HFFc6 (cell line): ENCODE measurements at places on chromosomes 7 and 10.

- DNase-seq, result no peak
Observed at GRCh38 chr7:158142657-158143056, 445.0 kb downstream of the PTPRN2 start.

GRCh38 chr7:102313997-102314780 is 27.5 kb downstream of the SH2B2 start:
- no peak for DNase-seq

GRCh38 chr7:96322373-96322695 is 436 bp upstream of the SLC25A13 start:
- no peak for DNase-seq

DNA sequence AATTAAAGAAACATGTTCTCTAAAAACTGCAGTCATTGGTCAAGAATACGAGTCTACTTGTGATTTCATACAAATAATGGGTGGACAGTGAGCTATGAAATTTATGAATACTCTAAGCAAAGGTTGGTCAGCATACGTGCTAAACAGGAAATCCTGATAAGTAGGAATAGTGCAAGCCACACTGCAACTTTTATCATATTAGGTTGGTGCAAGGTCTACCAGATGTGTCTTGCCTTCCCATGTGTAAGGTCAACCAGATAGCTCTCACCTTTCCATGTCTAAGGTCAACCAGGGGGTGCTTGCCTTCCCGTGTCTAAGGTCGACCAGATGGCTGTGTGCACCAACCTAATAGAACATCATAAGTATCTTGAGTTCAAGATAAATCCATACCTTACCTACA is 2.0 kb upstream of the ITGB1 start:
- no peak for DNase-seq

DNA sequence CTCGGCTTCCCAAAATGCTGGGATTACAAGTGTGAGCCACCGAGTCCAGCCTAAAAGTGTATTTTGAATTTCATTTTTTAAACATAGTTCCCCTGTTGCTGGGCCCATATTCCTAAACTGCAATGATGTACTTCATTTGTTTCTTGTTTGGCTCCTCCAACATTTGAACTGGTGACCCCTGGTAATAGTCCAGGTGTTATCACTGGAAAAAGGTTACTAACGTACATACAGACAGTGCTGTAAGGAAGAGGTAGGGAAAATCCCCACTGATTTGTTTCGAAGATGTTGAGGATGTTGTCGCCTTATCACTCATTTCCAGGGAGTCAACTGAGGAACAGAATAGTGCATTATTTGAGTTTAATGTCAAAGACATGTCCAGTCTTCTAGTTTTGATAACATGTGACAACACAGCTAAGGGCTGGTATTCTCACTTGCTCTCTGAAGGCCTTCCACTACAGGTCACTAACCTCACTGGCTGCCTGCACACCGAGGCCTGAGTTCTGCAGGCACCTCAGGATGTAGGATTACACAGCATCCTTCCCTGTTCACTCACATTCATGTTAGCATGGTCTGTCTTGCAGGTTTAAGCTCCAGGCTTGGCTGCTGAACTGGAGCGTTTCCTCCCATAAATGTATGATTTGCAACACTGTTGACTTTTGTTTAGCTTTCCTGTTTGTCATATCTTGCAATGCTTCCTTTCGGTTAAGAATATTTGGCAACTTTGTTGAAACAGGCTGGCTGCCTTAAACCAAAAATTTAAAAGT is 362.8 kb downstream of the INHBA start:
- DNase-seq, result no peak

- DNase-seq, result no peak
Observed at GRCh38 chr10:119942973-119943372, 50.4 kb downstream of the SEC23IP start.
